Stimulated activated CD4-positive, alpha-beta T cell treated with anti-CD3 and anti-CD28 coated beads, Interleukin-2, amount 100 ng/mL, for 48 hours (primary cell): ENCODE measurements at places on chromosomes 5 and 9.

- DNase-seq, result no peak
Measured at GRCh38 chr5:64384765-64385164, 121.0 kb upstream of the RGS7BP start.

- DNase-seq, result no peak
Measured at GRCh38 chr5:129001841-129002526, 36.7 kb downstream of the SLC27A6 start.

GRCh38 chr5:156615901-156616300 lies 234.2 kb upstream of the PPP1R2B start:
- DNase-seq, result no peak

GRCh38 chr9:127278372-127278771 lies 13.8 kb downstream of the GARNL3 start:
- DNase-seq, result no peak

- no peak for DNase-seq
Measured at GRCh38 chr5:80092486-80093107, 57.4 kb downstream of the THBS4 start.

DNA sequence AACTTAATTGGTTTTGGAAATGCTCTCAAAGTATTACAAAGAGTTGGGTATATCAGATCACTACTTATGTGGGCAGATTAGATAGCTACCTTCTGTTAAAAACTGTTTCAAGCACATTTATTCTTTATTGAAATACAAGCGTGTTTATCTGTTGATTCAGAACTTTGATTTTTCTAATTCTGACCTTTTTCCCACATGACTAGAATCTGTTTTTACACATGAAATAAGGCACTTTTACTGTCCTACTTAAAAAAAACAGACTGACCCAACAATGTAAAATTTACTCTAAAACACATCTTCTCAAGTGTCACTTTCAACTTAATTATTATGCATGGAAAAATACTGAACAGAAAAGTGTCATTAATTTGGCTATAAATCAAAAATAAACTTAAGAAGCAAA lies 4.8 kb downstream of the NR6A1 start:
- no peak for DNase-seq

GRCh38 chr5:55665065-55665464 lies 47.1 kb downstream of the SLC38A9 start:
- no peak for DNase-seq

DNA sequence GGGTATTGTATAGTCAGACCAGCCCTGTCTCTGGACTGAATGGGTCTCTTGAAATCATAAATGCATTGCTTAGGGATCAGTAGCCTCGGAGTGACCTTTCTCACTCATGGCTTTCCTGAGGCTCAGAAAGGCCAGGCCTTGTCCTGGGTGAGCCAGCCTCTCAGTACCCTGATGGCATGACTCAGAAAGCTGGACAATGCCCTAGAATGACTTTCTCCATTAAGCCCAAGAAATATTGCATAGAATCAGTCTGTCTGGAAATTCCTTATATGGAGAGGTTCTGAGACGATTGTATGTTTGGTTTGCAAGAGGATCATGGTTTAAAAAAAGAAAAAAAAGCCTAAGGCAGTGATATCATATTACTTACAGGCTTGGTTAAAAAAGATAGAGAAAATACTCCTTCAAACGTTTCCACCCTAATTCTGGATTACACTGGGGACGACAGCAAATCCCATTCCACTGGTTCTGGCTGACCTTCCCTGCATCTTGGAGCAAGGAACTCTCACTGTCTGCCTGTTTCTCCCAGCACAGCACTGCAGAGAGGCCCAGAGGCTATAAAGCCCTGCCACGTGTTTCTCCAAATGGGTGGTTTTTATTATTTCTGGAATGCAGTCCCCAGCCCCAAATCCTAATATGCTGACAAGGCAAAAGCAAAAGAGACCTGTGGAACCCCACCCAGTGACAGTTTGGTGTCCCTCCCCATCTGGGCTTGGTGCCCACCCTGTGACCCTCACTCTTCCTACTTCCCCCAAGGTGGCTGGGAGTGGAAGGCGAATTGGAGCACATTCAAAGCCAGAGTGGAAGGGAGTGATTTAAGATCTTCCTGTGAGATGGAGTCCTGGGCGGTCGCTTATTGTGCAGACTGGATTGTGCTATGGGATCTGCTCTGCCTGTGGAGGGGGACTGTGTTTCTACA lies 34.4 kb downstream of the MAP1B start:
- DNase-seq, result no peak

- DNase-seq, result no peak
Measured at GRCh38 chr5:132629230-132629944, 28.6 kb upstream of the IL13 start.

DNA sequence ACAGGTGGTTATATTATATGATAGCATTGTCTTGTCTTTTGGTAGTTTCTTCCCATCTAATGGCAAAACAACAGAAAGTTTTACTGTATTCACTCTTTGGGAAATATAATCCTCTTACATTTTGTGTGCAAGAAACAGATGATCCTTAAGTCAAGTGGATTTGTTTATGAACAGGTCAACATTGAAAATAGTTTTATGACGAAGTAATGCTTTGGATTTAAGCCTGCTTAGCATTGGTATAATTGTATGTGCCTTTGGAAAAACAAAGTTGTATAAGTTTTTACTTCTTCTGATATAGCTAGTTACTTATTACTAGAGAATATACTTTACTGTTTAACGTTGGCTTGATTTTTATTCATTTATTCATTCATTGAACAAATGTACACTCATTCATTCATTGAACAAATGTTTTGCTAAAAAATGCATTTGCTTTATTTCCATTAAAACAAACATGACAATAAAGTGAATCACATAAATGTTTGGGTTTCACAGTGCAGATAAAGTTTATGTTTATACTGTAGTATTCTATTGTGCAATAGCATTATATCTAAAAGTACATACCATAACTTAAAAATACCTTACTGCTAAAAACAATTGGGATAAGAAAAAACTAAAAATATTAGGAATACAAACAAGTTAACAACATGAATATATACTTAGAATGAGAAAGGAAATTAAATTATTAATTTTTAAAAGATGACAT lies 12.3 kb downstream of the SGCD start:
- no peak for DNase-seq
